ENCODE measurements at places on chromosomes 12 and 14.

DNA sequence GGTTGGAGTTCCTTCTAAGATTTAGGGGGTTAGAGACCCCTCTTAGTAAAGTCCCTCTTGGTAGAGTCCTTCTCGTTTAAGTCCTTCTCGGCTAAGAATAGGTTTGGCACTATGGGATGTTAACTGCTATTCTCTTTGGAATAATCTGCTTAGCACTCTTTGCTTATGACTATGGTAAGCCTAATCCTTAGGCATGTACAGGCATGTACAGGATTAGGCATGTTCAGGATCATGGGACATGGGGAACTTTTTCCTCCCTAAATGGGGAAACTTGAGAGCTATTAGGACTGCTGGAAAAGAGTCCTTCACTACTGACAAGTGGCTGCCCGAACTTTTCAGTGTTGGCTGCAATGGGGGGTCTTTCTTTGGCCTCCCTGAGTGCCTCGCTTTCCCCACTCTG lies 193.3 kb downstream of the TMEM117 start:
- DNase-seq = no peak

- peak; percentile 16 for DNase-seq
Measured at GRCh38 chr14:39467889-39468524, 35.8 kb upstream of the FBXO33 start.

- no peak for DNase-seq
Measured at GRCh38 chr14:26121181-26121580, 476.7 kb downstream of the NOVA1 start.

DNA sequence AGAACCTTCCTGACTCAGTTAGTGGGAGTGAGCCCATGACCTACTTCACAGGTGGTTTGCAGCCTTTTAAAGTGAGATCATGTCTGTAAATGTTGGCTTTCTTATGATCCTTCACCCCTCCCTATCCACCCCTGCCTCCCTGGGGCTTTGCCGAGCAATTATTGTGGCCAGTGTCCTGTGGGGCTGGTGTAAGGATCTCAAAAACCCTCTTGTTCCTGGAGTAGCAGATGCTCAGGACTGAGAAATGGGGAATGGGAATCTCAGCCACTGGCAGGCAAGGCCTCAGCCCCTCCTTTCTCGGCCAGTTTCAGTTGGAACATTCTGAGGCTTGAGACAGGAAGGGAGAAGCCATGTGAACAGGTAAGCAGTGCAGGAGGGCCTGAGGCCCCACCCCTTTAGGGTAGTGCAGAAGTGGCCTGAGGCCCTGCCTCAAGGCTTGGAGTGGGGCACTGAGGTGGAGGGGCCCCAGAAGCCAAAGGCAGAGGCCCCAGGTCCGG lies 53.8 kb downstream of the PLEKHG3 start:
- no peak for DNase-seq

- DNase-seq = no peak
Measured at GRCh38 chr12:67996347-67996746, 7.1 kb downstream of the IFNG-AS1 start.

- DNase-seq = no peak
Measured at GRCh38 chr14:100523131-100523842, 63.9 kb downstream of the BEGAIN start.

- no peak for DNase-seq
Measured at GRCh38 chr12:131947482-131948027, 2.2 kb upstream of the EP400 start.

GRCh38 chr14:75399843-75400775 lies 27.7 kb upstream of the JDP2 start:
- DNase-seq = no peak

- peak; percentile 79 for DNase-seq
Measured at GRCh38 chr12:76158518-76159321, 74.2 kb upstream of the NAP1L1 start.

- no peak for DNase-seq
Measured at GRCh38 chr12:130127912-130128789, 34.1 kb upstream of the FZD10 start.

DNA sequence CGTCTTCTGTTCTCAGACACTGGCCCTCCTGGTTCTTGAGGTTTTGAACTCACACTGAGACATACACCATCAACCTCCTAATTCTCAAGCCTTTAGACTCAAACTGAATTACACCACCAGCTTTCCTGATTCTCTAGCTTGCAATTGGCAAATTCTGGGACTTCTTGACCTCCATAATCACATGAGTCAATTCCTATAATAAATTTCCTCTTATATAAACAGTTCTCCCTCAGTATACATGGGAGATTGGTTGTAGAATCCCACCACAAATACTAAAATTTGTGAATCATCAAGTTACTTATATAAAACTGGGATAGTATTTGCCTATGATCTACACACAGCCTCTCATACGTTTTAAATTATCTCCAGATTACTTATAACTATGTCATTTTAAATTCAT lies 162.2 kb downstream of the DIO2 start:
- no peak for DNase-seq

DNA sequence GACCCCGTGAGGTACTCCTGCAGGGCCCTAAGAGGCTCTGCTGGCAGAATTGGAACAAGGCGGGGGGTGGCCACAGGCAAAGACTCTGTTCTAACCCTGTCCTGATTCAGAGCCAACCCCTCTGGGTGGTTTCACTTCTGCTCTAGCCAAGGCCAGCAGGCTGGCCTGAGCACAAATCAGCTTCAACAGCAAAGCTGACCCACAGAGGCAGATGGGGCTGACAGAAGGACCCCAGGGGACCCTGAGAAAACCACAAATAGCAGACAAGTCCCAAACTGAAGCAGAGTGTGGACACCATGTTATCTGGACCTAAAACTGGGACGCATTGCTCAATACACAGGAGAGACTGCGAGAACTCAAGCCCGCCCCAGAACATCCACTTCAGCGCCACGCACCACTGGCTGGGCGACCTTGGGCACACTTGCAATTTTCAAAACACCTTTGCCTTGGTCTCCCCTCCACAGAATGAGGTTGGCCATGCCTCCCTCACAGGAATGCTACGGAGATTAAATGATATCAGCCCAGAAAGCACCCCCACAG lies 76.4 kb upstream of the DICER1 start:
- no peak for DNase-seq

DNA sequence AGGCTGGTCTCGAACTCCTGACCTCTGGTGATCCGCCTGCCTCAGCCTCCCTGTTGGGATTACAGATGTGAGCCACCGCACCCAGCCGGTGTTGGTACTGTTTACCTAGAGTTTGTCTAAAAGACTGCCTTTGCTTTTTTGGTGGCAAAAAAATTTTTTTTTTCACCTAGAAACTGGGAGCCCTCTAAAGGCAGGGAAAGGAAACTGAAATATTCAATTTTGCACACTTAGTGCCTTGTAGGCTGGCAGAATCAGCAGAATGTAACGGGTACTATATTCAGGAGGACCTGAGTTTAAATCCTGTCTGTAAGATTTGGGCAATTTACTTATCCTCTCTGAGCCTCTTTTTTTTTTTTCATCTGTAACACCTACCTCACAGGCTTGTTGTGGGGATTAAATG lies 43.6 kb downstream of the PAPLN start:
- DNase-seq = no peak

GRCh38 chr14:52112336-52113018 lies 43.6 kb upstream of the NID2 start:
- DNase-seq = no peak

DNA sequence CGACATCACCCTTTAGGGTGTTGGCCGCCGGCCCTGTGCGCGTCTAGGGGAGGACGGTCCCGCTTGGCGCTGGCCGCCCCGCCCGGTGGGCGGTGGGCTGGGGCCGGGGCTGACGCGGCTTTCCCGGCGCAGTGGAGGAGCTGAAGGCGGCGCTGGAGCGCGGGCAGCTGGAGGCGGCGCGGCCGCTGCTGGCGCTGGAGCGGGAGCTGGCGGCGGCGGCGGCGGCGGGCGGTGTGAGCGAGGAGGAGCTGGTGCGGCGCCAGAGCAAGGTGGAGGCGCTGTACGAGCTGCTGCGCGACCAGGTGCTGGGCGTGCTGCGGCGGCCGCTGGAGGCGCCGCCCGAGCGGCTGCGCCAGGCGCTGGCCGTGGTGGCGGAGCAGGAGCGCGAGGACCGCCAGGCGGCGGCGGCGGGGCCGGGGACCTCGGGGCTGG lies 3.6 kb downstream of the TNFAIP2 start:
- no peak for DNase-seq

DNA sequence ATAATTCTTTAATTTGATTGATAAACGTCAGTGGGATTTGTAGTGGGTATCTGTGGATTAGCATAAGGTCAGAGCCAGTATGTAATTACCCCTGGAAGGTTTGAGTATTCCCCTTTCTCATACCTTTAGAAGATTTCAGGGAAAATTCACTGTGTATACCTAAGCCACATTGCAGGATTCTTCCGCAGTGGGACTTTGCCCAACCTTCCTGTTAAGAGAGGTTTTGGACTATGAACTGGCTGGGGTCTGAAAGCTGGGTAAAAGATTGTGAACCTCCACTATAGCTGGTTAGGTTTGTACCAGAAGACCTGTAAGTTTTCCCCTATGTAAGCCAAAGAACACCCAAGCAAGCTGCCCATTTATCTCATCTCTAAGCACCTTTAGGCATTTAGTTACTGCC lies 150.2 kb downstream of the TTC6 start:
- no peak for DNase-seq

DNA sequence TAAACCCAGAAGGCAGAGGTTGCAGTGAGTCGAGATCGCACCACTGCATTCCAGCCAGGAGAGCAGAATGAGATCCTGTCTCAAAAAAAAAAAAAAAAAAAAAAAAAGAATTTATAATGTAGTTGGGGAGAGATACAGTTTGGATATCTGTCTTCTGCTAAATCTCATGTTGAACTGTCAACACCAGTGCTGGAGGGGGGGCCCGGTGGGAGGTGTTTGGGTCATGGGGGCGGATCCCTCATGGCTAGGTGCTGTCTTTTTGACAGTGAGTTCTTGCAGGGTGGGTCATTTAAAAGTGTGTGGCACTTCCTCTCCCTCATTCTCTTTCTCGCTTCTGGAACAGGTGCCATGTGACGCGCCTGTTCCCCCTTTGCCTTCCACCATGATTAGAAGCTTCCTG lies 32.8 kb downstream of the CLIP1 start:
- no peak for DNase-seq

- no peak for DNase-seq
Measured at GRCh38 chr14:49546766-49547165, 39.4 kb downstream of the RPS29 start.

GRCh38 chr14:75224561-75224960 lies 48.1 kb upstream of the TMED10 start:
- no peak for DNase-seq

GRCh38 chr14:39734306-39734705 lies 302.1 kb upstream of the FBXO33 start:
- no peak for DNase-seq

DNA sequence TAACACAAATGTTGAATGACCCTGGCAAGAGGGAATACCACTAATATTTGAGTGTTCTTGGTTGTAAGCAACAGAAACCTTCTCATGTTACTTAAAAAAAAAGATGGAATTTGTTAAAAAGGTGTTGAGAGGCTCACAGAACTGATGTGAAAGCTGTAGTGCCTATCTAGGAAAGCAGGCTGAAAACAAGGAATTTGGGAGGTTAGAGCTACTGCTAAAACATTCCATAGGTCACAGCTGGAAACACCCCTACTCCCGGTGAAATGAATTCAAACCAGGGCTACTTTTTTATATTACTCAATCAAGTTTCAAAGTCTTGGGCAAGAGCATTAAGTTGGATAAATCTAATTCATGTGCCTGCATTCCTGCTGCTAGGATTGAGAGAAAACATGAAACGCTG lies 104.1 kb downstream of the SLC35F4 start:
- no peak for DNase-seq

DNA sequence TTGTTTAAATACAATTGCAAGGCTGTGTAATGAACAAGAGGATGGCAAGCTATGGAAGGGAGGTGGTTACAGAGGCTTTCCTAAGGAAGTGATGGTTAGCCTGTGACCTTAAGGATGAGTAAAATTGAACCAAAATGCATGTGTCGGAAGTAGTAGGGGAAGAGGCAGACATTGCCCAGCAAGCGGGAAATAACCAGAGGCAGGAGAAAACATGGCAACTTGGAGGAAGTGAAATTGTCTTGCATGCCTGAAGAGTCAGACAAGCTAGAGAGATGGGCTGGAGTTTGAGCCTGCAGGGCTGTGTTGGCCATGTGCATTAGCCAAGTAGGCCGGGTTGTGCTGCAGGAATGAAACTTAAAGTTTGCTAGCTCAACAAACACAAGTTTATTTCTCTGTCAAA lies 96.2 kb downstream of the BTG1 start:
- DNase-seq = no peak

GRCh38 chr12:65952737-65953209 lies 128.5 kb downstream of the HMGA2 start:
- DNase-seq = no peak

GRCh38 chr12:120235369-120236323 lies 29.9 kb downstream of the PXN start:
- no peak for DNase-seq

DNA sequence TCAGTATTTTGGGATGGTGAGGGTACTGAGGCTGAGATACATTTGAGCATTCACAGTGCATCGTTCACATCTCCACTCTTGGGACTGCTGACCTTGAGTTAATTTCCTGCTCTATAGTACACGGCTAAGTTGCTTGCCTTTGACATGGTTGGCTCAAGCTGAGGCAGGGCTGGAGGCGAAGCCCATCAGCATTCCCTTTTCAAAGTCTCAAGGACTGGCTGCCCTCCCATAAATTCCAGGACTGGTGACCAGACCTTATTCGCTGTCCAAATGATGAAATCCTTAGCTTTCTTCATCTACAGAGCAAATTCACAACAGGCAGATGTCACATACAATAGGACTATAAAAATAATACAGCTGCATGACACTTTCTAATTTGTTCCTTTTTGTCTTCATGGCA lies 85.9 kb downstream of the SSPN start:
- no peak for DNase-seq

GRCh38 chr12:66107451-66107915 lies 23.1 kb downstream of the LLPH start:
- no peak for DNase-seq

GRCh38 chr12:113855998-113856397 lies 110.1 kb downstream of the RBM19 start:
- no peak for DNase-seq

DNA sequence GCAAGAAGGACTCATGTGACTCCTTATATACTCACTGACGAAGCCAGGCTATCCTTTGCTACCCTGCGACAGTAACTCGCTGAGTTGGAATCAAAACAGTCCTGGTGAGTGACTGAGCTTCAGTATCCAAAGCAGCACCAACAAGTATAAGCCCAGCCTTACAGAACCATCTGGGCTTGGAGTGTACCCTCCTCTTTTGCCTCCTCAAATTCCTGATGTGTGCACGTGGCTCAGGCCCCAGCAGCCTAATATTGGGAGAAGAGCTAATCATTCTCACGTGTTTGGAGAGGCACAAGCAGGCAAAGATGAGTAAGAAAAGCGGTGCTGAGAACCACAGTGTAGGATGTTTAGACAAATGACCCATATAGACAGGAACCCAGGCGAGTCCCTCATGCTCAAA lies 34.4 kb downstream of the PPTC7 start:
- no peak for DNase-seq

GRCh38 chr14:59882957-59883356 lies 12.4 kb upstream of the RTN1 start:
- DNase-seq = no peak

- no peak for DNase-seq
Measured at GRCh38 chr12:94150240-94151121, 2.1 kb downstream of the PLXNC1 start.
